ENCODE measurements at places on chromosomes 2 and 18. TPM values are rescaled to one million over a fixed set of nuclear protein-coding genes. Genes with fewer than 3 reads are reported as not detected.

Gene CSRNP3
- total RNA-seq: 1.2 TPM

Gene TIMM21
- total RNA-seq: 23.2 TPM

Gene ADAM23
- total RNA-seq: 16.3 TPM

Gene AP1S3
- 20.8 TPM for total RNA-seq

Gene CPLX4
- total RNA-seq: not detected

Gene DYSF
- 3.4 TPM for total RNA-seq

Gene METAP1D
- 3.5 TPM for total RNA-seq

Gene C2orf72
- total RNA-seq: 0.08 TPM

- no peak for ATAC-seq
Observed at GRCh38 chr18:459814-460593, 40.5 kb downstream of the COLEC12 start.

GRCh38 chr2:7052404-7052803 is 135.2 kb downstream of the RNF144A start:
- peak; percentile 29 for ATAC-seq

DNA sequence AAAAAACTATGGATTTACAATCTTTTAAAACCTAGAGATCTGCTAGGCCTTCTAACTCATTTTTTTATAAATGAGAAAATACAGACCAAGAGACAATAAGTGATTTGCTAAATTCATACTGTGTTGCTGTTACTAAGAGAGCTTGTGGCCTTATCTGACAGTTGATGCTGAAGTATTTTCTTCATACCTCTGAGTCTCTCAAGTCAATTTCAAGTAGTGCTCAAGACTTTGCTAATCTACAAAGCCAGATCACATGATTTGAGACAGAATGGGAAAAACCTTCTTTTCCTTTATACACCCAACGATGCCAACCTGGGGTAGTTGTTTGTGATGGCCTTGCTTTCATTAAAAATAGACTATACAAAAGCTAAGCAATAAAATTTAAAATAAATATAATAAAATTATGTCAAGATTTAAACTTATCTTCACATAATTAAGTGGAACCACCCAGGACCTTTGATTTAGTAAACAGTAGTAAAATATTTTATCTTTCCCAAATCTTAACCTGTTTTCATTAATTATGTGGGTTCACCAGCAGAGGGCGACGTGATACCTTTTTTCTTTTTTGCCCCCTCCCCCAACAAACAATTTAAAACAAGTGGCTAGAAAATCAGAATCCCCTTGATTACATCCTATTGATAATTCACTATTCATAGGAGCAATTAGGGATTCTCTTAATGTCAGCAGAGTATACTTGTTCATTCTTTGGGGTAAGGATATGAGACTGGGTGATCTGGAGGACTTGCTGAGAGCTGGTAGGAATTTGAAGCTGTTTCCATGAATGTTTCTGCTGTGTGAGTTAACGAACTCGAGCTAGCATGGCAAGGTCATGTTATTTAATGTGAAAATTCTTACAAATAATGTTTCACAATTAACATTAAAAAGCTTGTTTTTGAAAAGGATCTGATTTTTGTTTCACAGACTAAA is 49.6 kb upstream of the SLC5A7 start:
- ATAC-seq: no peak

DNA sequence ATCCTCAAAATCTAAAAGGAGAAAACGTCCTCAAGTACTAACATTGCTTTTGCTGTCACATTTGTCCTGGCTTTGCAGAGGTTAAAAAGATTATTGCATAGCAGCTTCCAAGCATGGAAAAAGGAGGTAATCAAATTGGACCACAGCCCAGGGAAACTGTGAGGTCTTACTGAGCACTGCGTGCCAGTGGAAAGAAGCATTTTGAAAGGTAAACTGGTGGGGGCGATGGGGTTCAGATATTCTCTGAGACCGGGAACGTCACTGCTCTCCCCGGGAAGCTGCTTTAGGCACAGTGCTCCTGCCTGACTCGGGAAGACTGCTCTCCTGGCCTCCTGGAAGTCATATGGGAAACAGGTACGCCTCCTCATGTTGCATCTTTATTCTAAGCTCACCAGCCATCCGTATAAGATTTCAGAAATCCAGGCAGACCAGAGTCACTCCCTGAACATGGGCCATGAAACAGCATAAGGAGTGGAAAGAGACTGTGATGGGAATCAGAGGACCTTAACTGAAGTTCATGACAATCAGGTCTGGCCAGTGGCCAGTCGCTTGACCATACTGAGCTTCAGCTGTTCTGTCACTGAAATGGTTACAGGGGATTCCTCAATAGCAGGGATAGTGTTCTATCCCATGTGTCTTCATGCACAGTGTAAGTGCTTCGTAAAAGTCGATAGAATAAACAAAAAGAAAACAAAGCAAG is 284.1 kb downstream of the TRIB2 start:
- ATAC-seq: no peak

GRCh38 chr2:30862054-30862651 is 54.9 kb upstream of the CAPN13 start:
- ATAC-seq: peak; percentile 55

DNA sequence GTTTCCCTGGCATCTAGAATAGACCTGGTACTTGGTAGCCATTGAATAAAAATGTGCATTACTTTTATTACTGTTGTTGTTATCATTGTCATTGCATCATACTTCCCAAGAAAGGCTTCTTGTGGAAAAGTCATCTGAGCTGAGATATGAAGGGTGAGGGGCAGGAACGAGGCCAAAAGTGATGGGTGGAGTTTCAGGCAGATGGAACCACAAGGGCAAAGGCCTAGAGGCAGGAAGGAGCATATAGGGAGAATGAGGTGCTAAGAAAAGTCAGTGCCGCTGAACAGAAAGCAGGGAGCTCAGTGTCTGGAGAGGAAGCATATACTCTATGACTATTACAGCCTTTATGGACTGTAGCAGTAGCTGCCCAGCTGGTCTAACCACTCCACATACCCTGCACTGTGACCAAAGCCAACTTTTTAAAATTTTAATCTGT is 219.3 kb downstream of the SPP2 start:
- peak; percentile 96 for ATAC-seq

DNA sequence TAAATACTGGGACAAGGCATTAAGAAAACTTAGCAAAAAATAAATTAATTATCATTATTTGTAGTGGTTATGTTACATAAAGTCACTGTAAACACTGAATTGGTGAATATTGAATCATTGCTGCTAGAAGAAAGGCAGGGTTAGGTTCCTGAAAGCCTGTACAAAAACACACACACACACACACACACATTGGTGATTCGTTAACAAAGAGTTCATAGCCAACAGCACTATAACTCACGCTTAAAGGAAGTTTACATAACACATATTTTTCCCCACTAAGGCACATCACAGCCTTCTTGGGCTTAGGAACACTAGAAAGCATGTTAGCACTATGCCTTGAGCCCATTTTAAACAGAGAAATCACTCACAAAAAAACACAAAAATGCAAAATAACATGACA is 690.0 kb upstream of the PIK3C3 start:
- ATAC-seq: no peak

DNA sequence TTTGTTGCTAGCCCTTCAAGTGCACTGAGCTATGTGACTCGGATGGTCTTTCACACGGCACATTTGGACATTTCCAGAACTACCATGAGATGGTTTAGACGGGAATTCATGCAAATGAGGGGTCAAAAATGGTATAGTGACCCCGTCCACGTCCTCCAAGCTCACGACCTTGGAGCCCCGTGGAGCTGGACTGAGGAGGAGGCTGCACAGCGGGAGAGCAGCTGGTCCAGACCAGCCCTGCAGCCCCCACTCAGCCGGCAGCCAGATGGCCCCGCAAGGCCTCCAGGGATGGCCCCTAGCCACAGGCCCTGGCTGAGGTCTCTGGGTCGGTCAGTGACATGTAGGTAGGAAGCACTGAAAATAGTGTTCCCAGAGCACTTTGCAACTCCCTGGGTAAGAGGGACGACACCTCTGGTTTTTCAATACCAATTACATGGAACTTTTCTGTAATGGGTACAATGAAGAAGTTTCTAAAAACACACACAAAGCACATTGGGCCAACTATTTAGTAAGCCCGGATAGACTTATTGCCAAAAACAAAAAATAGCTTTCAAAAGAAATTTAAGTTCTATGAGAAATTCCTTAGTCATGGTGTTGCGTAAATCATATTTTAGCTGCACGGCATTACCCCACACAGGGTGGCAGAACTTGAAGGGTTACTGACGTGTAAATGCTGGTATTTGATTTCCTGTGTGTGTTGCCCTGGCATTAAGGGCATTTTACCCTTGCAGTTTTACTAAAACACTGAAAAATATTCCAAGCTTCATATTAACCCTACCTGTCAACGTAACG is 88.8 kb downstream of the EPAS1 start:
- peak; percentile 83 for ATAC-seq

- peak; percentile 8 for ATAC-seq
Observed at GRCh38 chr18:9741793-9742523, 33.9 kb downstream of the RAB31 start.

DNA sequence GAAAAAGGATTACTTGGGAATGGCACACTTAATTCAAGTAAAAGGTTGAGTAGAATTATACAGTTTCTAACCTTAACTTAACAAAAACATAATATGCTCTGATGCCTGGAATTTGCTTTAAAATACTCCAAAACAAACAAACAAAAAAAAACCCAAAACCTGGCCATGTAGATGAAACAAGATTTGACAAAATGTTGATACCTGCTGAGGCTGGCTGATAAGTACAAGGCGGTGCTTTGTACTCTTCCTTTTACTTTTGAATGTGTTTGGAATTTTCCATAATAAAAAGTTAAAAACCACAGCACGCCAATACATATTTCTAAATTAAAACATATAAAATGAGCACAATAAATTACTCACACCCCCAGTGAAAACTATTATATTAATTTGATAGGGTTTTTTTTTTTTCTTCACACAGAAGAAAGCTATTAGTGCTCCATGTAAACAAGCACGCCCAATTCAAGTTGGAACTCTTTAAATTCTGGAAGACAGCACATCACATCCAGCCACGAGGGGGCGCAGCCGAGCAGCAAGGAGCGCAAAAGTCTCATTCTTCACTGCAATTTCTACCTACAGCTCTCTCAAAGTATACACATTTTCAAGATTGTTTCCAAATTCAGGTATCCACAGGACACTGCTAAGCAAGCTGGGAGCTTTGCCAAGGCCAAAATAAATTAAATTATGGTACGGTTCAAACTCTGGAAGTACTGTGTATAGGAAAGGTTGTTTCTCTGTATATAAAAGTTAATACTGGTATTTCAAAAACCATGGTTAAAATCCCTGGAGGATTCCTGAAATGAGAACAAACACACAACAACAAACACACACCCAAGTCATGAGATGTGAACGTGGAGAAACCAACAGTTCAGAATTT is 7.5 kb downstream of the SERTAD2 start:
- ATAC-seq: peak; percentile 14

DNA sequence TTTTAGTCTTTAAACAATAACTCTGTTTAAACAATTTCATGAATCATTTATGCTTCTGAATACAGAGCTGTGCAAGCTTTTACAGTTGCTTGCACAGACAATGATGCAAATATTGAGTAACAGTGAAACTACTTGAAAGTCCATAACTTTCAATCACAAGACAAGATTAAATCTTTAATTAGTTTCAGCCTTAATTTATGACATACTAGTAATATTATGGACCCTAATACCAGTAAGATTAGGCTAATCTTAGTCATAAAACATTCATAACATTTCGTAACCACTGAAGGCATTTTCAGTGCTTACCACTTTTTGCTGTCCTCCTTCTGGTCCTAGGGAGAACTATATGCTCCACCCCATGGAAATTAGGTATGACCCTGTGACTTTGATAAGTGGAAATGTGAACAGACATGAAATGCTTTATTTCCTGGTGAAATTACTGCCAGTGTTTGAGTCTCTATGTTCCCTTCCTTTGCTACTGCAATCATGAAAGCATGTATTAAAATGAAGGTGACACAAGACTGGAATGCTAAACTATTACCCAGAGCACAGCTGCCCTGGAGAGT is 1.8 kb upstream of the COBLL1 start:
- ATAC-seq: peak; percentile 63

DNA sequence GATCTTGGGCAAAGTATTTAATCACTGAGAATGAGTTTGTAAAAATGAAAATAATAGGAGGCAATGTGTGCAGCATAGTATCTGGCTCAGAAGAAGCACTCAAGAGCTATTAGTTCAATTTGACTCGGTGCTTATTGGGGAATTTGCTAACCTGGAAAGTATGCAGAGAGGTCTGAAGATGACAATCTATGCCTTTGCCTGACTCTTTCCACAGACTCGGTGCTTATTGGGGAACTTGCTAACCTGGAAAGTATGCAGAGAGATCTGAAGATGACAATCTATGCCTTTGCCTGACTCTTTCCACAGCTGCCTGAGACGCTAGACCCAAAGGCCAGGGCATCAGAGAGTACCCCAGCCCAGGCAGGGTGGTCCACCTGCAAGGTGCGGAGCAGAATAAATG is 12.2 kb upstream of the SH3BP4 start:
- no peak for ATAC-seq

GRCh38 chr18:62663731-62664336 is 51.5 kb upstream of the PHLPP1 start:
- no peak for ATAC-seq

- no peak for ATAC-seq
Observed at GRCh38 chr2:163626639-163627109, 109.1 kb downstream of the FIGN start.

DNA sequence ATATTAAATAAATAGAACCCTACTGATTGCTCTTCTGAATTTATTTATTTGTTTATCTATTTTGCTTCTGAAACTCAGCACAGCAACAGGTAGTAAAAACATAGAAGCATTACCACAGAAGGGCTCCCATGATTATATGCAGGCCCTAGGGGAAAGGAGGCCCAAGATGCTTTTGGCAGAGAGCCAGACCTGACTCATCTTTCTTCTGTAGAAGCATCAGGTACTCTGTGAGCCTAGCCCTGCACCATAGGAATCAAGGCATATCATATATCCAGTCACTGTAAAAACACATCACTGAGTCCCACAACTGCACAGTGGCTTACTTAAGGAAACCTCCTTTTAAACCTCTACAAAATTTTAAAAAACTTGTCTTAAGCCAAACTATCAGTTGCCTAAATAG is 1.8 kb downstream of the SCN9A start:
- peak; percentile 39 for ATAC-seq

GRCh38 chr18:44548291-44549221 is 132.1 kb upstream of the SETBP1 start:
- ATAC-seq: no peak

- ATAC-seq: no peak
Observed at GRCh38 chr2:10400568-10400977, 47.6 kb downstream of the ODC1 start.

DNA sequence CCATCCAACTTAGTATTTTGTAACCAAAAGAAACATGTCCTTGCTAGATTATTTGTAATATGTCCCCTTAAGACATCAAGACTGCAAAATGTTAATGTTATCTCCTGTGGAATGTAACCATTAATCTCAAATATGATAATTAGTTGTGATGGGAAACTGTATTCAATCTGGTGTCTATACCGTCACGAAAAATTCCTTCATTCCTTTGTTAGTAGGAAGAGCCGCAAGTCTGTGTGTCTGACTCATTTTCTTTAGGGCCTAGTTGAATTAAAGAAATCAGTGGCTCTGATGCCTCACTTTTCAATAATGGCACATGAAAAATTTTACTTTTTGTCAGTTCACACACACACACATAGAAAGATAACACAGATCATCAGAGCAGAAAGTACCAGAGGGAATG is 127.1 kb upstream of the CHAC2 start:
- no peak for ATAC-seq
